ENCODE measurements at places on chromosomes 6 and 20. TPM values are rescaled to one million over a fixed set of nuclear protein-coding genes. Genes with fewer than 3 reads are reported as not detected.

GRCh38 chr6:155388591-155388990, 67.0 kb downstream of the NOX3 start:
- no peaks in the 10 kb centered on the region for H3K36me3 ChIP-seq
- DNase-seq = no peak
- H3K27me3 ChIP-seq = no peaks in the 10 kb centered on the region
- no peak overlapping the region for H3K27ac ChIP-seq

DNA sequence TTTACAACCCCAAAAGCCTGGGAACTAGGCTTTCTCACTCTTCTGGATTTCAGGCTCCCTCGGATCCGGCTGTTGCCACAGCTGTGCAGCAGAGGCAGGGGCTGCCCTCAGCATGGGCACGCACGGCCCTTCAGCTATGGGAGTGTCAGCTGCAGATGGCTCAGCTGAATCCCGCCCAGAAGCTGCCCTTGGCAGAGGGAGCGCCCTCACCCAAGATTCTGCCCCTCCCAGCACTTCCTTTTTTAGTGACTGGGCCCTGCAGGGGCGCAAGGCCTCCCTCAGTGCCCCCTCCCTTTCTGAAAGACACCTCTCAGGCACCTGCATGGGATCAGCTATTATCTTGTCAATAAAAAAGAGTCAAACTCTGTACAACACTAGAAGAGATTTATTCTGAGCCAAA, 67.9 kb upstream of the THBS2 start:
- no peaks in the 10 kb centered on the region for H3K4me1 ChIP-seq

GRCh38 chr6:88512951-88513350, 346.8 kb upstream of the CNR1 start:
- DNase-seq = no peak
- H3K4me3 ChIP-seq = no peak overlapping the region
- H3K36me3 ChIP-seq = no peaks in the 10 kb centered on the region
- H3K27me3 ChIP-seq = peaks cover 1% of the 10 kb centered on the region
- no peaks in the 10 kb centered on the region for H3K4me1 ChIP-seq

DNA sequence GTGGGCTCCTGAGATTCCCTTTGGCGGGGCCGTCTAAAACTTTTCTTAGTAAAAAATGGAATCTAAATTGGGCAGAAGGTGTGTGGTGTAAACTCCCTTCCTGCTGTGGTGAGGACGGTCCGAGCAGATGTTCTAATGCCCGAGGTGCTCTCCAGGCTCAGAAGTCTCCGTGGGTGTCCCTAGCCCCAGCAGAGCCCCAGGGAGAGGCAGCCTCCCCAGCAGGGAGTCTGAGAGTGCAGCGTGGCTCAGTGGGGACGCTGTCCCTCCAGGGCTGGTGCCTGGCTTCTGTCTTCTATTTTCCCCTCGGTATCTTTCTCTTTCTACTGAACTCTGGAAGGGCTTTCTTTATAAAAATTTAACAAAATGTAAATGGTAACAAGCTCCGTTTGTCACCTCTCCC, 208.2 kb downstream of the SMOC2 start:
- no peak overlapping the region for H3K27ac ChIP-seq
- no peak overlapping the region for H3K4me3 ChIP-seq
- H3K27me3 ChIP-seq = no peaks in the 10 kb centered on the region
- H3K36me3 ChIP-seq = no peaks in the 10 kb centered on the region
- DNase-seq = no peak

DNA sequence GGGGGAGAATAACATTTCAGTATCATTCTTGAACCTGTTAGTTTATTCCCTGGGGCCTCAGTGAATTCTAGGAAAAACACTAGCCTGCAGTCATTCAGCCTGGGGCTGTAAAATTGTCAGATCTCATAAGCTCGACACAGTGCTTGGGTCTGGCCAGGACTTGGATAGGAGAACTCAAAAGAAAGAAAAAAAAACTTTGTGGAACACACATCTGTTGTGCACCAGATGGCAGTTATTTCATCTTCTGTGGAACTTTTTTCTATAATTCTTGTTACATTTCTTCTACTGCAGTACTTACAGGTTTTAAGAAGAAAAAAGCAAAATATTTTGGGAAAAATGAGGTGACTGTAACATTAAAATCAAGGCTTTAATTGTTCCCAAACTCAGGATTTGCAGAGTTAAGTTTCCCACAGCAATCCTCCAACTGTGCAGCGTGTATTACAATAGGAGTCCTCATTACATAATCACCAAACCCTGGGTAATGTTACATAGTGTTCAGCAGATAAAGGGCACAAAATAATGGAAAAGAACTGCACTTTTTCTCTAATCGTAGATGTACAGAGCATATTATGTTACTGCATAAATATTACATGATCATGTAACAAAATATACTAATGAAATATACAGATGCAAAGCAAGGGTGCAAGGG, 531.1 kb upstream of the CITED2 start:
- no peak for DNase-seq
- no peaks in the 10 kb centered on the region for H3K27me3 ChIP-seq
- peaks cover 8% of the 10 kb centered on the region for H3K4me1 ChIP-seq
- no peak overlapping the region for H3K4me3 ChIP-seq
- H3K36me3 ChIP-seq = no peaks in the 10 kb centered on the region

GRCh38 chr6:125742024-125742423, 7.4 kb upstream of the HEY2 start:
- no peak for DNase-seq
- no peak overlapping the region for H3K27ac ChIP-seq
- H3K4me3 ChIP-seq = no peak overlapping the region
- H3K27me3 ChIP-seq = peaks cover 58% of the 10 kb centered on the region
- H3K4me1 ChIP-seq = peaks cover 10% of the 10 kb centered on the region
- no peaks in the 10 kb centered on the region for H3K36me3 ChIP-seq

GRCh38 chr20:52150440-52151258, 40.9 kb downstream of the ZFP64 start:
- no peaks in the 10 kb centered on the region for H3K4me1 ChIP-seq
- no peak overlapping the region for H3K27ac ChIP-seq

DNA sequence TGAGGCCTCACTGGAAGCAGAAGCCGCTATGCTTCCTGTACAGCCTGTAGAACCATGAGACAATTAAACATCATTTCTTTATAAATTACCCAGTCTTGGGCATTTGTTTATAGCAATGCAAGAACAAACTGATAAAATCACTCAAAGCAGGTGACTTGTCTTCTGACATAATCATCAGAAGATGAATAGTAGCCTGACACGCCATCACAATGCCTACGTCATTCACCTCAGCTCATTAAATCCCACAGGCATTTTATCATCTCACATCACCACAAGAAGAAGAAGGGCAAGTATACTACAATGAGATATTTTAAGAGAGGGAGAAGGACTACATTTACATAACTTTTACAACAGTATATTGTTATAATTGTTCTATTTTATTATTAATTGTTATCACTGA, 3.1 kb upstream of the CAP2 start:
- peaks cover 3% of the 10 kb centered on the region for H3K4me1 ChIP-seq
- DNase-seq = no peak
- no peak overlapping the region for H3K27ac ChIP-seq
- H3K36me3 ChIP-seq = no peaks in the 10 kb centered on the region
- peaks cover 36% of the 10 kb centered on the region for H3K27me3 ChIP-seq

DNA sequence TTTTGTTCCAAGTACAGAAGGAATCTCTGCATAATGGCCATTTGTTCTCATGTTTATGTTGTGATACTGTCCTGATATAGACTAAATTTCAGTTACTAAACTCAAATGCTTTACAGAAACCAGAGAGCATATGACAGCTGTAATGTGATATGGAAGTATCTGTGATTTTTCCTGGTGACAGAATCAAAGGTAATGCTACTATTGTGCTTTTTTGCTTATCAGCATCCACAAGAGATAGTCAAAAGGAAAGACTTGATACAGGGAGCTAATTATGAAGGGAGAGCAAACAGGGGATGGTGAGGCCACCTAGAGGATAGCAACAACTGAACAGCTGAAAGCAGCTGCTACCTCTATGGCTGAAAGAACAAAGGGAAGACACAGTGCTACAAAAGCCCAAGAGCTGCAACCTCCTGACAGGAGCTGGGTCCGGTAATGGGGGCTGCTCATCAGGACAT, 181.4 kb downstream of the PHF3 start:
- H3K4me3 ChIP-seq = no peak overlapping the region
- DNase-seq = no peak
- no peaks in the 10 kb centered on the region for H3K4me1 ChIP-seq

- H3K27me3 ChIP-seq = peaks cover 2% of the 10 kb centered on the region
- H3K4me1 ChIP-seq = peaks cover 9% of the 10 kb centered on the region
- H3K36me3 ChIP-seq = no peaks in the 10 kb centered on the region
These were observed 438.1 kb downstream of the BCKDHB start for GRCh38 chr6:80544555-80544954.

GRCh38 chr6:143673669-143674068, 4.1 kb upstream of the PHACTR2 start:
- H3K4me3 ChIP-seq = no peak overlapping the region
- DNase-seq = no peak
- peaks cover 8% of the 10 kb centered on the region for H3K36me3 ChIP-seq
- peaks cover 5% of the 10 kb centered on the region for H3K27me3 ChIP-seq
- H3K27ac ChIP-seq = no peak overlapping the region

DNA sequence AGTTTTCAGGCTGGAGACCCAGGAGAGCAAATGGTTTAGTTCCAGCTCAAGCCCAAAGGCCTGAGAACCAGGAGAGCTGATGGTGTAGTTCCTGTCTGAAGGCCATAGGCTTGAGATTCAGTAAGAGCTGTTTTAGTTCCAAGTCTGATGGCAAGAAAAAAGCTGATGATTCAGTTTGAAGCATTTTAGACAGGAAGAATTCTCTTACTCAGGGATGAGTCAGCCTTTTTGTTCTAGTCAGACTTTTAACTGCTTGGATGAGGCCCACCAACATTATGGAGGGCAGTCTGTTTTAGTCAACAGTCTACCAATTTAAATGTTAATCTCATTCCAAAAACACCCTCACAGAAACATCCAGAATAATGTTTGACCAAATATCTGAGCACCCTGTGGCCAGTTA, 2.5 kb downstream of the ZSCAN26 start:
- peaks cover 21% of the 10 kb centered on the region for H3K4me1 ChIP-seq
- H3K27me3 ChIP-seq = no peaks in the 10 kb centered on the region
- no peak for DNase-seq

- no peak overlapping the region for H3K27ac ChIP-seq
- no peak overlapping the region for H3K4me3 ChIP-seq
- no peak for DNase-seq
- no peaks in the 10 kb centered on the region for H3K36me3 ChIP-seq
These were observed 388.2 kb downstream of the TBC1D32 start for GRCh38 chr6:120945905-120946594.

DNA sequence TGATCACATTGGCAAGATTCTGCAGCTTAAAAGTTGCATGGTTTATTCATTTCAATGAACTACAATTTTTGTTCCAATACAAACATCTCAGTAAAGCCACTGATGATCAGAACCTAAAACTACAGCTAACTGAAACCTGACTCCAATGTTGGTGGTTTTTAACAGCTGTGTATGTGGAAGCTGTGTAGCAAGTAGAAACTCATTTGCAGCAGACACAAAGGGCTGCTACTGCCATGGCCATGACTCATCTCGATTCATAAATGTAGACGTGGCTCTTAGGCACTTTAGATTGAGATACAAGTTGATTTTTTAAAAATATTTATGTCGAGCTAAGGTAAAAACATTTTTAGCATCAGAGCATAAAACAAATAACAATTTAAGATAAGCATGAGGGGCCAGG, 19.5 kb upstream of the MAP3K4 start:
- H3K27ac ChIP-seq = no peak overlapping the region
- no peak for DNase-seq
- no peaks in the 10 kb centered on the region for H3K4me1 ChIP-seq
- H3K27me3 ChIP-seq = peaks cover 2% of the 10 kb centered on the region

DNA sequence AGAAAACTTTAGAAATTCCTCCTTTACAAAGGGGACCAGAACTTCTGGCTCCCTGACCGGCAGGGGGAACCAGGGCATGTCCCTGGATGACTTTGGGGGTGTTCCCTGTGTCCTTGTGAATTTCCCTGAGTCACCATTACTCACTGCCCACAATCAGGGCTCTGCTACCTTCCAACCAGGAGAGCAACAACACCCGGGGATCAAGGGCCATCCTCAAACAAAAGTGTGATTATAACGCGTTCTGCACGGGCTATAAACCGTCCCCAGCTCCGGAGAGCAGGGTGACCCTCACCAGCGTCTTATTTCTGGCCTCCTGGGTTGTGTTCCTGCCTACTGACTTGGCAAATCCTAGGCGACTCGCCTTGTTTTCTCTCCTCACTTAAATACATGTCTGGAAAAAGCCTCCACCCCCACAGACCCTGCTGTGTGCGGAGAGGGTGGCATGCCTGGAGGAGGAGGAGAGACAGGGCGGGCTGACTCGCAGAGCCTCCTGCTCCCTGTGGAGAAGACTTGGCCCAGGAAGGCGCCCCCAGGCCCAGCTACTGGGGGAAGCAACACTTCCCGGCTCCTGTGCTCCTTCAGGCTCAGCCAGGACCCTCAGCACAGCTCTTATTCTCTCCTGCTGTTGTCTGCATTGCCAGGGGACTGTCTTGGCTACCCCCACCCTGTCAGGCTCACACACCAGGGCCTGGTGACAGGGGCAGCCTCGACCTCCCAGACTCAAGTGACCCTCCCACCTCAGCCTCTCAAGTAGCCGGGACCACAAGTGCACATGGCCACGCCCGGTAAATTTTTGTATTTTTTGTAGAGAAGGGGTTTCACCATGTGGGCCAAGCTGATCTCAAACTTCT, 54.1 kb downstream of the FGD2 start:
- H3K27me3 ChIP-seq = no peaks in the 10 kb centered on the region
- no peak overlapping the region for H3K4me3 ChIP-seq
- no peak overlapping the region for H3K27ac ChIP-seq
- peaks cover 17% of the 10 kb centered on the region for H3K4me1 ChIP-seq
- DNase-seq = no peak

GRCh38 chr6:14436592-14437132, 319.1 kb downstream of the CD83 start:
- no peaks in the 10 kb centered on the region for H3K36me3 ChIP-seq
- H3K27ac ChIP-seq = no peak overlapping the region
- no peak for DNase-seq
- H3K27me3 ChIP-seq = no peaks in the 10 kb centered on the region
- H3K4me3 ChIP-seq = no peak overlapping the region
- no peaks in the 10 kb centered on the region for H3K4me1 ChIP-seq

DNA sequence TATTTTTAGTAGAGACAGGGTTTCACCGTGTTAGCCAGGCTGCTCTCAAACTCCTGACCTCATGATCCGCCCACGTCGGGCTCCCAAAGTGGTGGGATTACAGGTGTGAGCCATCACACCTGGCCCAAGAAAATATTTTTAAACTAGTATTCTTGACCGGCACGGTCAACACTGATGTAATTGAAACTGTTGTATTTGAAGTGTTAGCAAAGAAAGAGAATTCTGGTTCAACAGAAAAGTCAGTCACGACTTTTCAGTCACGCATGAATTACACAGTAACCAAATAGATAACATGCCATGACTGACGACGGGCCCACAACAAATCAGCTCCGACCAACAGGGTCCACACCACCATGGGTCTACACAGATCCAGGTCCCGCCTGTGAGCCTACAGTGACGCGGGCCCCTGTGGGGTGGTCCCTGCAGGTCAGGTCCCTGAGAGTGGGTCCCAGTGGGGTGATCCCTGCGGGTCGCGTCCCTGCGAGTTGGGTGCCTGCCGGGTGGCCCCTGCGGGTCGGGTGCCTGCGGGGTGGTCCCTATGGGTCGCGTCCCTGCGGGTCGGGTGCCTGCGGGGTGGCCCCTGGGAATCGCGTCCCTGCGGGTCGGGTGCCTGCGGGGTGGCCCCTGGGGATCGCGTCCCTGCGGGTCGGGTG, 1.0 kb downstream of the GMEB2 start:
- peaks cover 35% of the 10 kb centered on the region for H3K36me3 ChIP-seq
- peak overlapping the region; percentile 74 for H3K4me3 ChIP-seq
- DNase-seq = peak; percentile 29
- peak overlapping the region; percentile 74 for H3K27ac ChIP-seq

The NKX2-2 gene
- not detected for total RNA-seq

The MYBL2 gene
- 76.6 TPM for total RNA-seq

The EFCAB8 gene
- 0.55 TPM for total RNA-seq

The OR2H1 gene
- not detected for total RNA-seq

The MUCL3 gene
- not detected for total RNA-seq

The ADAM33 gene
- not detected for total RNA-seq
